Stimulated activated CD4-positive, alpha-beta T cell treated with anti-CD3 and anti-CD28 coated beads, Interleukin-2, amount 100 ng/mL, for 48 hours (primary cell): ENCODE measurements at places on chromosomes 2 and 18.

DNA sequence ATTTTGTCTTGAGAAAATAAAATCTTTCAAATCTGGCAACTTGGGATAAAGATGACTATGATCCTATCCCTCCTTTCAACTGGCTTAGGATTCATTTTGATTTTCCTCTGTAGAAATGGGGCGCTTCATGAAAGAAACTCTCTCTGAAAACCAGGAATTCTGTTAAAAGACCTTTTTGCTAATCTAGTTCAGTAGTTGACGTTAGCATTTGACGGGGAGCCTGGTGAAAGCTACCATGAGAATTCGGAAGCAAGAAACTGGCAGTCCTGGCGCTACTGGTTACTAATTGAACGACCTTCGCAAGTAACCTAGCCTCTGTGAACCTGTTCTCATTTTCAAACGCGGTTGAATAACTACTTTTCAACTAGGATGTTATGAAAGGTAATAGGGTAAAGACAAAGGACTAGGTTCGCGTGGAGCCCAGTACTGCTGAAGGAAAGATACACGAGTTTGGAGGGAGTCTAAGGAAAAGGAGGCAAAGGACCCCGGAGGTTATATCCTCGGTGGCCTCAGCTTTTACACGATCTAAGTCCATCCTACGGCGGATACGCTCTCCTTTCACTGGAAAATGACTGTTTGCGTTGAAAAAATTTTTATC, 604 bp upstream of the STK11IP start:
- no peak for DNase-seq

GRCh38 chr2:83342860-83343329, 1116.2 kb downstream of the SUCLG1 start:
- DNase-seq = no peak

DNA sequence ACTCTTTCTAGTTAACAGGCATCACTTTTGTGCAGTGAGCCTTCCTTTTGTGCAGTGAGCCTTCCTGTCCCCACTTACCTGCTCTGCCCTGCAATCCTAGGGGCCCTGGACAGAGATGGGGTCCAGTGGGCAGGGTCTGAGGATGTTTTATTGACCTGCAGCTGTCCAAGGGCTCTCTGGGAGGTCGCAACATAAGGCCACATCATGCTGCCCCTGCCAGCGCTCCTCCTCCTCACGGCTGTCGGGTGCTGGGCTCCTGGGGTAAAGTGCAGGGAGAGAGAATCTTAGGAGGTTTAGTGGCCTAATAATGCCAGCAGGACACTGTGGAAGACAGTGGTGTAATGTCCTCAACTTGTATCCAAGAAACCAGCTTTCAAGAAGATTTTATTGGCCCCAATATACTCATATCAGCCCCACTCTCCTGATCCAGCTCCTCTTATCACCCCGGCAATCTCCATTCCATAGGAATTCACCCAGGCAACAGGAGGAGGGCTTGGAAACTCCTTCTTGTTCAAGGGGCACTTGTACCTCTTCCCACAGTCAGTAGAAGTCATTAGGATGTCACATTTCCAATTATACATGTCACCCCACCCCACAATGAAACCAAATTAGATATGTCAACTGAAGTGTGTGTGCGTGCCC, 41.9 kb upstream of the ASB18 start:
- DNase-seq = no peak

DNA sequence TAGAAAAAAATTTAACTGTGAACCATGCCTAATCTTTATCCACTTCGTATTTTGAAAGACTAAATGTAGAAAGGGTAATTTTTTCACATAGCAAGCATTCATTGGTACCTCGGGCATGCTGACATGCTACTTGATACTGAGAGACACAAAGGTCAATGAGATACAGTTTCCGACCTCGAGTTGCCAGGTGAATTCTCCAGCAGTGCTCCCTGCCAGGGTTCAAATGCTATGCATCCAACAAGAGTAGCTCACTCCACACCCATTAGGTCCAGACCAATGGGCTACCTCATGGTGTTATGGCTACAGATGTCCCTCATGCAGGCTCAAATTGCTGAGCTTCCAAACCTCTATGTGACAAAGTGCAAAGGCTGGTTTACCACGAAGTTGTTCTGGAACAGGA, 305.8 kb downstream of the PIEZO2 start:
- no peak for DNase-seq

- no peak for DNase-seq
These were observed 205.1 kb upstream of the TNP1 start for GRCh38 chr2:217065012-217065290.

DNA sequence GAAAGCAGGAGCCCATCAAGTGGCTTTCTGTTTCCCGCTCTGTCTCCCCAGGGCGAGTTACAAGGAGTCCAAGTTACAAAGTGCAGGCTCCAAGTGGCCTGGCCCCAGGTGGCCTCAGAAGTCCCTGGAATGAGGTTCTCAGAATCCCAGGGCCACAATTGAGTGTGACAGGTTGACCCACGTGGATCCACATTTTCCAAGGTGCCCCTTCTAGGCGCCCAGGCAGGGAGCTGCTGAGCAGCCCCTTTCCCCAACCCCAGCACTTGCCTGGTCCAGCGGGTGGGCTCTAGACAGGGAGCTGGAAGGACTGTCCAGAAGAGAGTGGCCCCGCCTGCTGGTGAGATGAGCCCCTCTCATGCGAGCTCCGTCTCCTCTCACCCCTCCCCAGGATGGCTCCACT, 253.4 kb downstream of the CYP26B1 start:
- DNase-seq = no peak

- DNase-seq = no peak
These were observed 1.3 kb downstream of the NGEF start for GRCh38 chr2:233011702-233012131.

- DNase-seq = no peak
These were observed 58.0 kb upstream of the BOD1L2 start for GRCh38 chr18:57088883-57089282.

GRCh38 chr2:60499651-60500265, 53.7 kb downstream of the BCL11A start:
- no peak for DNase-seq

DNA sequence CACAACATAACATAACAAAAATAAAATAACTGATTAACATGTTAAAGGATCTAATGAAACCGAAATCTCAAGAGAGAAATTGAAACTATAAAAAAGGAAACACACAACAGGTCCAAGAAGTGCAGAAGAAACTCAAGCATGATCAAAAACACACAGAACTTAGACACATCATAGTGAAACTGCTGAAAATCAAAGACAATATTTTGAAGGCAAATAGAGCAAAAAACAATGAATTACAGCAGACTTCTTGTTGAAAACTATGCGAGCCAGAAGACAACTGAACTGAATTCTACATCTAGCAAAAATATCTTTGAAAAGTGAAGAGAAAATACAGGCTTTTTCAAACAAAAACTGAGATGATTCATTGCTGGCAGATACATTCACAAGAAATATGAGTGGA, 61.3 kb downstream of the UGP2 start:
- DNase-seq = no peak
